ENCODE measurements at places on chromosomes 2 and 18.
A peak's percentile ranks its signal among the peaks of the same experiment; 100 is the strongest.

- peak; percentile 52 for DNase-seq
Observed at GRCh38 chr2:162840598-162841246, 2.2 kb upstream of the KCNH7 start.

DNA sequence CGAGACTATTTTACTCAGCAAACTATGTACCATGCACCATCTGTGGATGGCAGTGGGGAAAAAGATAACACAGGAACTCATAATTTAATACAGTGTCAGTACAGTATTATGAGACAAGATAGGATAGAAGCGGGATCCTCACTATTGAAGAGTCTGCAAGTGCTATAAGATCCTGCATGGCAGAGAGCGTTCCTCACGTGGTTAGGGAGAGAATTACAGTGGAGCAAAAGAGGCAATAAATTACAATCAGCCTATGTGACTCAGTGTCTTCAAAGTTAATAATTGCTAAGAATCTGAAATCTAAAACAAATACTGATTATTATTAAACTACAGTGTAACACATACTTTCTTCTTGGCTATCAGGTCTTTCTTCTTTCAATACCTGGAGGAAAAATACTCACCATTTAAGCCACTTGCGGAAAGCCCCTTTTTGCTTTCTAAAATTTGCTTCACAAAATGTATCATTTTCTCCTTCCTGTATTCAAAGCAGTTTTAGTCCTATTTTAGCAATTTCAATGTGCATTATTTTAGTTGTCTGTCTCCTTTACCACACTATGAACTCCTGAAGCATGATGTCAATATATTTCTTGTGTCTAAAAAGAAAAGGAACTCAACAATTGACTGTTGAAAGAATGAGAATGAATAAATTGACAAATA lies 342.9 kb downstream of the SPAG16 start:
- no peak for DNase-seq

GRCh38 chr2:55452879-55453278 lies 33.2 kb upstream of the CCDC88A start:
- DNase-seq = no peak

GRCh38 chr18:69720422-69720821 lies 227.3 kb downstream of the CD226 start:
- DNase-seq = no peak

DNA sequence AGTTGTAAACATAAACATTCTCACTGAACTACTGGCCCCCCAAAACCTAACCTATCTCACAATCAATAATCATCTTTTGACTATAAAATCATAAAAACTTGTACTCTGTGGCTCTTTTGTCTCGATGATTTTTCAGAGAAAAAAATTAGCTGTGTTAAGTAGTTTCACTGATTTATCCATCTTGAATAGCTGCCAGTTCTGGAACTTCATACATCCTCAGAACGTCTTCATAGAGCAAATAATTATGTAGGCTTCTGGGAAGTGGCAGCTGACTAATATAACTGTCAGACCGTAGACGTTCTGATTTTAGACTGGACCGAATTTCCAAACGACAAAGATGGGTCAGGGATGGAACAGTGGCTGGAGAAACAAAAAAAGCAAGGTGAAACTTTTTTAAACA lies 97.3 kb upstream of the CHAC2 start:
- DNase-seq = no peak

DNA sequence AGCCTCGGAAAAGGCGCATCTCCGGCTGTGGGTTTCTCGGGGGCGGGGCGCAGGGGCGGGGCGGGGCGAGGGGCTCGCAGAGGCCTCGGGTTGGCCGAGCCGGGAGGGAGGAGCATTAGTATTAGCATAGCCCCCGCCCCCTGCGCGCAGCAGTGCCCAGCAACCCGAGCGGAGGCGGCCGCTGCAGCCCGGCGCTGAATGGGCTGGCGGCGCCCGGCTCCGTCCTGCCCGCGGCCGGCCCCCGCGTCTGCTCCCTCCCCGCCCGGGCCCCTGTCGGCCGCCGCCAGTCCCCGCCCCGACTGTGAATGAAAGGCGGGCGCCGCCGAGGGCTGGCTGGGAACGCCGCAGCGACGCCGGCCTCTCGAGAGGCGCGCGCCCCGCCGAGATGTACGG lies at the start of gene EFR3B:
Gene EFR3B (plus strand): TSS at position 149 of the 393 bp plus-strand sequence. CDS start 237 bp downstream, at position 386.
- DNase-seq = peak; percentile 93

- DNase-seq = peak; percentile 15
Observed at GRCh38 chr2:239855863-239856587, 169.1 kb downstream of the NDUFA10 start.

- DNase-seq = no peak
Observed at GRCh38 chr2:4862031-4862430, 830.2 kb upstream of the SOX11 start.

- DNase-seq = peak; percentile 29
Observed at GRCh38 chr2:173881461-173881860, 83.7 kb downstream of the SP3 start.

DNA sequence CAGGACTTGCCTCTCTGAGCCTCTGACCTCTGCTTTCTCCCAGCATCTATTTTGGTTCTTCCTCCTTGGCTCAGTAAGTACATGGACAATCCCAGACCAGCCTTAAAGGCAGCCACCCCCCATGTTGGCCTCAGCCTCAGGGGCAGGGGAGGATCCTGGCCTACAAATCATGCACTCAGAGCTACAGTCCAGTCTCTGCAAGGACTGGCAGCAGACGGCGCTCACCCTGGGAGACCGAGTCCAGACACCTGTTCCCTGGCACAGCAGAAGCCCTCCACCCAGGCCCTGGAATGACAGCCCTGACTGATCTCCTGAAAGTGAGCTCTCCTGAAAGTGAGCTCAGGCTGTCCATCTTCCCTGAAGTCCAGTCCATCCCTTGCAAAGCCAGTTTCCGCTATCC lies 25.7 kb upstream of the PTPN4 start:
- no peak for DNase-seq

DNA sequence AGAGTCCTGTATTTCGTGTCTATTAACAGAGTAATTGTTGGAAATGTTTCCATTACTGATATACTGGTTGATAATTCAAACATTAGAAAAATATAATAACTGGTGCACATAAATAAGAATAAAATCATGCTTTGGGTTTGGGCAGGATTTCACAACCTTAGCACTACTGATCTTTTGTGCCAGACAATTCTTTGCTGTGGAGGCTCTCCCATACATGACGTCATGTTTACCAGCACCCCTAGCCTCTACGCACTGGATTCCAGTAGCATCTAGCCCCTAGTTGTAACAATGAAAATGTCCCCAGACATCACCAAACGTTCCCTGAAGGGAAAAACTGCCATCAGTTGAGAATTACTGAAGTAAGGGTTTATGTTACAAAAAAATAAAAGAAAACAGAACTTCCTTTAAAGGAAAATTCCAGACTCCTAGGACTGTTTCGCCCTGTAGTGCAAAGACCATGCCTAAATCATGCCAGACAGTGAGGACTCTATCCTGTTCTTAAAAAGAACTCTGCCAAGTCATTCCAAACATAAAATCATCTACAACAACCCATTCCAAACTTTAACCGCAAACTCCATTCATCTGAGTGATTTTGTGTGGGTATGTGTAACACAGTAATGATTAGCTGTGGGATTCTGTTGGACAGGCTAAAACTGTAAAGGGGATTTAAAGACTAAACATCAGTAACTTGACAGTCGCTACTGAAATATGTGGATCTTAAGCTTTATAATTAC lies 313.4 kb upstream of the CCDC68 start:
- no peak for DNase-seq

GRCh38 chr2:2775018-2775417 lies 443.9 kb upstream of the MYT1L start:
- DNase-seq = no peak

GRCh38 chr2:132680544-132680943 lies 10.5 kb upstream of the LYPD1 start:
- DNase-seq = no peak

DNA sequence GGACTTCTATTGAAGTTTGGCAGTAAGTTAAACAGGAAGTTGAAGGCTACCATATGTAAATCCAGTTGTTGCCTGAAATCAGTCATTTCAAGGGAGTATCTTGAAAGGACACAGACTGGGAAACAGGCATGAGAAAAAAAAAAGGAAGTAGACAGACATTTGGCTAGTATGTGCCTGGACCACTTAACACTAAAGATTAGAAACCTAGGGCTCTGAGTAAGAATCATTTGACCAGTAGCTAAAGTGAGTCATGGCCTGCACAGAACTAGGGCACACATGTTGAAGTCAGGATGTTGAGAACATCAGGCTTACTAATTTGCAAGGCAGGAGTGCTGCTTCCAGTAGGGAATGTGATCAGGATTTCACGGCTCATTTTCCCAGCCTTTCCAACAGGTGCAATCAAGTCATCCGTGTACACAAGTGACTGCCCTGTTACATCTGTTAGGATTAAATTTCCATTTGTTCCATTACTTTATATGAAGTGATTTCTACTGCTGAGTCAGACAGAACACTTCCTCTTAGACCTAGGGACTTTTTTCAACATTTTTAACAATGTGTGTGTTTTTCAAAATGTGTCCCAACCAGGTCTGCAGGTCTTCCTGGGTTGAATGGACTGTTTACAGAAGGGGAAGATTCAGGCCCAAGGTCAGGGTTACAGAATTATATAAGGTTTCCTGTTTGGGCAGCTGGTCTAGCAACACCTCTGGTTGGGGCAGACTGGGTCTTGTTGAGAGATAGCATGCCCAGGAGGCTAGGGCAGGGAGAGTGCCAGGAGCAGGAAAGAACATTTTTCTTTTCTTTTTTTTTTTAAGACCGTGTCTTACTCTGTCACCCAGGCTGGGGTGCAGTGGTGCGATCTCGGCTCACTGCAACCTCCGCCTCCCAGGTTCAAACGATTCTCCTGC lies 145.6 kb downstream of the TGIF1 start:
- peak; percentile 72 for DNase-seq

DNA sequence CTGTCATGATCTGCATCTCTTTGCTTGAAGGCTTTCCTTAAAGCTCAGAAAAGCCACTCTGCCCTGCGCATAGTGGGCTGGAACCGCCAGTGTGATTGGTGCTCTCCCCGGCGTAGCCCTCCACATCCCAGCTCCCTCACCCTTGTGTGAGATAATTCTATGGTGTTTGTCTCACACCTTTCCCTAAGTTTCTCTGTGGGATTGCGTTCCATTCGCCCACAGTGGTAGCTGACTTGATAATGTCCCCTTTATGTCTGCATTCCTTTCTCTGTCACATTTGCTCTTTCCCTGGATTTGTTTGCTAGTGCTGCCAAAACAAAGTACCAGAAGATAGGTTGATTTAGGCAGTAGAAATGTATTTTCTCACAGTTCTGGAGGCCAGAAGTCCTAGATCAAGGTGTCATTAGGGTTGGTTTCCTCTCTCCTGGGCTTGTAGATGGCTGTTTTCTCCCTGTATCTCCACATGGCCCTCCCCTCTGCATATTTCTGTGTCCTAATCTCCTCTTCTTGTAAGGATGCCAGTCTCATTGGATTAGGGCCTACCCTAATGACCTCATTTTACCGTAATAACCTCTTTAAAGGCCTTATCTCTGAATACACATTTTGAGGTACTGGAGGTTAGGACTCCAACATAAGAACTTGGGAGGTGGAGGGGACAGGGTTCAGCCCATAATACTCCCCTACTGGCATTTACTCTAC lies 7.4 kb upstream of the TMEM87B start:
- no peak for DNase-seq

GRCh38 chr2:23782126-23782525 lies 144.8 kb downstream of the ATAD2B start:
- no peak for DNase-seq

- no peak for DNase-seq
Observed at GRCh38 chr2:27572998-27573429, 9.8 kb upstream of the ZNF512 start.

DNA sequence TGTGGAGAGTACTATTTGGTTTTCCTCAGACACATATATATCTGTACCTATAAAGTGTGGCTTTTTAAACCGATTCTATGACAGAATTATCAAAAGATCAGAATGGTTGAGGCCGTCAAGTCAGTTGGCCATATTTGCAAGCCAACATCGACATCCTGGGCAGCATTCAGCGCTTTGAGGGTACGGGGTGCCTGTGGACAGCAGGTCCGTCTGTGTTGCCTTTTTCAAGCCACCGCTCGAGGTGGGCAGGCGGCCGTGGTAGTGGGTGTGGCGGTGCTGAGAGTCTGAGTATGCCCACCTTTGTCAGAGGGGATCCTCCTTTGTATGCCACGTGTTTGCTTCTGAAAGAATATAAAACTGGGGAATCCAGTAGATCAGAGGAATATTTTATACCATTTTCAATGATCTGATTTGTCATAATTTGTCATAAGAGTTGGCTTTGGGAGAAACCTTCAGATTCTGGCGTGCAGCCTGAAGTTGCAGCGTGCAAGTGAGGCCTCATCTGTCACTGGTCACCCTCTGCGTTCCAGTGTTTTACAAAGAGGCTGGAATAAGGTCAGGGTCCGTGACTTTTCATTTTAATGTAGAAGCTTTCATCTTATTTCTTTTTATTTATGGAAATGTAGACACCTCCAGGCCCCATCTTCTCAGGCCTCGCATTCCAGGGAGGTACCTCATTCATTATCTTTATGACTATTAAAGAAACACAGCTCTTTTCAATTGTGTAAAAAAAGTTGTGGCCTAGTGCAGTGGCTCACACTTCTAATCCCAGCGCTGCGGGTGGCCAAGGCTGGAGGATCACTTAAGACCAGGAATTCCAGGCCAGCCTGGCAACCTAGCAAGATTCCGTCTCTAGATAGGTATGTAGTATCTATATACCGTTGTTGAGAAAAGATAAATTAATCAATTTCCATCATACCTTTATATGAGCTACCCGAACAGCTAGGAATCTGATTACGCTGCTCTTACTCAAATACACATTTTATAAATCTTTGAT lies 37.8 kb upstream of the RBM44 start:
- no peak for DNase-seq

DNA sequence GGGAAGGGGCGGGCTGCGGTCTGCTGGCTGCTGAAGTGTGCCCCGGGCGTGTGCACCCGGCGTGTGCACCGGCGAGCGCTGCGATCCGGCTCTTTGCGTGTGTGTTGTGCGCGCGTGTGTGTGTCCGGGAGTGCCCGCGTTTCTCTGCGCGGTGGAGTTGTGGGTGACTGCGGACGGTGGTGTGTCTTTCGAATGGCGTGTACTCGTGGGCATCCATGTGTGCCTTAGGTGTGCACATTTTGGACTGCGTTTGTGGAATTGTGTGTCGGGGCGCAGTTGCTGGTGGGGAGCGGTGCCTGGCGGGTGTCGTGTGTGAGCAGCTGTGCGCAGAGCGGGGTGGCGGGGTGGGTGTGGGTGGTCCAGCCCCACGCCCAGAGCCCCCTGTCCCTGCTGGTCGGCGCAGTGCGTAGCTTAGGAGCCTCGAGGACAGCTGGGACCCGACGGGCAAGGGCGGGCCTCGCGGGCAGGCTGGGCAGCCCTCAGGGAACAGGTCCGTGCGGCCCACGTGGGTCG lies 533 bp downstream of the HPCAL1 start:
- peak; percentile 49 for DNase-seq

- peak; percentile 52 for DNase-seq
Observed at GRCh38 chr2:183541766-183542165, 417.5 kb downstream of the NUP35 start.

GRCh38 chr2:79935771-79936657 lies 368.5 kb downstream of the LRRTM1 start:
- peak; percentile 63 for DNase-seq

GRCh38 chr2:40166006-40166405 lies 285.9 kb downstream of the SLC8A1 start:
- DNase-seq = no peak

- no peak for DNase-seq
Observed at GRCh38 chr2:61911510-61911909, 6.0 kb downstream of the COMMD1 start.
